ENCODE measurements at places on chromosomes 3 and 15.

DNA sequence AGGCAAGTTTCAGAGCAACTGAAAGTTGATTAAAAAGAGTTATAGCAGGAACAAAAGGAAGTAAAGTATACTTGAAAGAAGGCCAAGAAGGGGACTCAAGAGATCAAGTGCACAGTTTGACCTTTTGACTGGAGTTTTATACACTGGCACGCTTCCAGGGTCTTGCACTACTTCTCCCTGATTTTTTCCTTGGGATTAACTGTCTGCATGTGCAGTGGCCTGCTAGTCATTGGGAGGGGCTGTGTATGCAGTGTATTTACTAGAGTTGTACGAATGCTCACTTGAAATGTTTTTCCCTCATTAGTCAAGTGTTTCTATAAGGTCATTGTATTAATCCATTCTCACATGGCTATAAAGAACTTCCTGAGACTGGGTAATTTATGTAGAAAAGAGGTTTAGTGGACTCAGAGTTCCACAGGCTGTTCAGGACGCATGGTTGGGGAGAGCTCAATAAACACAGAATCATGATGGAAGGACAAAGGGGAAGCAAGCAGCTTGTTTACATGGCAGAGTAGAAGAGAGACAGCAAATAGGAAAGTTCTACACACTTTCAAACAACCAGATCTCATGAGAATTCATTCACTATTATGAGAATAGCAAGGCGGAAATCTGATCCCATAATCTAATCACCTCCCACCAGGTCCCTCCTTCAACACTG, 571.8 kb downstream of the ZPLD1 start:
- DNase-seq = no peak

DNA sequence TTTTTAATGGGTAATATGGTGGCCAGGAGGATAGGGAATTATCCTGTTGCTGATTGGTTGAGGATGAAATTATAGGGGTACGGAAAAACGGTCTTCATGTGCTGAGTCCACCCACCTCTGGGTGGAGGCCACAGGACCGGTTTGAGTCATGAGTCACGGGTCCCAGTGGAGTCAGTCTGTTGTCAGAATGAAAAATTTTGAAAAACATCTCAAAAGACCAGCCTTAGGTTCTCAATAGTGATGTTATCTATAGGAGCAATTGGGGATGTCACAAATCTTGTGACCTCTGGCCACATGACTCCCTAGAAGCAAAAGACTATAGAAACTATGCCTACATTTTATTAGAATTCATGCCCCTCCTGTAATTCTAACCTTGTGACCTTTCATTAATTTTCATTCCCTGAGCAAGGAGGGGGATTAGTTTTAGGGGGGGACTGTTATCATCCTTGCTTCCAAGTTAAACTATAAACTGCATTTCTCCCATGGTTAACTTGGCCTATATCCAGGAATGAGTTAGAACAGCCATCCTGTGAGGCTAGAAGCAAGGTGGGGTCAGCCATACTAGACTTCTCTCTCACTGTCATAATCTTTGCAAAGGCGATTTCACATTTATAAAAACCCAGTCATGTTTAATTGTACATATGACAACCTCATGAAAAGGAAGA, 101.2 kb downstream of the TCF12 start:
- DNase-seq = no peak

DNA sequence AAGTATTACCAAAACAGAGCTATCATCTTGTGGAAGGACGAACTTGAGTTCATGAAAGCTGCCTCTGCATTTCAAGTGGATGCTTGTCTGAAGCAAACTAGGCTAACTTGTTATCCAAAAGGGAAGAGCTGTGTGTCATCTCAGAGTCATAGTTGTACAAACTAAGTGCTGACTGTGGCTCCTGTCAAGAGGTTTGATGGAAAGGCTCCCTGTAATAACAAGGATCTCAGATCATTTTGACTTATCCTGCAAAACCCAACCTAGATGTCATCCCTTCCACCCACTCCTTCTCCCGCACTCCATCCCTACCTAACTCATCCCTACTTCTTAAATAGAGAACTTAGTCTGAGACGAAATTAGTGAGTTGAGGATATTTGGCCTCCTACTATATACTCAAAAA, 110.8 kb downstream of the NR2E3 start:
- no peak for DNase-seq

GRCh38 chr15:58388211-58388610, 43.6 kb upstream of the LIPC start:
- no peak for DNase-seq

DNA sequence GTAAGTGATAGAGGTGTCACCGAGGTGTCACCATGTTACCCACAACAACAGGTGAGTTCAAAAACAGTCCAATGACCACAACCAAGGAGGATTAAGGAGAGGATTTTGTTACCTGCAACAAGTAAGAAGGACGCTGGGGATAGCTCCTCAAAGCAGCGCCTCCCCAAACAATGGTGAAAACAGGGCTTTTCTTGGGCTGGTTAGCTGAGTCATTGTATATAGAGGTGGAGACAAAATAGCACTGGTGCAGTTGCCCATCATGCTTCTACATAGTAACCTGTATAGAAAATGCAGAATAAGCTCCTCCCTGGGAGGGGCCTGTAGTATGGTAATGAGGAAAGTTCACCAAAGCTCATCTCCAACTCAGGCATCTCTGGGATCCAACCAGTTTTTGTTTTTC, 116.9 kb upstream of the EIF1B start:
- DNase-seq = no peak

DNA sequence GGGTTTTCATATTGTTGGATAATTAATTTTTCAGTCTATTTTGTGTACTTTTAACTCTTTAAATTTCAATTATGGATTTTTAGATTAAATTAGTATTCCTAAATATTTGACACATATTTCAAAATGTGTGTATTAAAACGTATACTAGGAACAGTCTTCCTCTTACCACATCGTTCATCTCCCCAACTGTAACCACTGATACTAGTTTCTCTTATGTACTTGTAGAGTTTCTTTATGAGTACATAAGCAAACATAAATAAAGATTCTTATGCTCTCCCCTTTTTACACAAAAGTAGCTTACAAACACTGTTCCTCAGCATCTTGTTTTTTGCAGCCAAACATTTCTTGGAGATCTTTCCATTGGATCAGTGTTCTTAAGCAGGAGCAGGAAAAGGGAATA, 45.9 kb downstream of the CMSS1 start:
- no peak for DNase-seq

DNA sequence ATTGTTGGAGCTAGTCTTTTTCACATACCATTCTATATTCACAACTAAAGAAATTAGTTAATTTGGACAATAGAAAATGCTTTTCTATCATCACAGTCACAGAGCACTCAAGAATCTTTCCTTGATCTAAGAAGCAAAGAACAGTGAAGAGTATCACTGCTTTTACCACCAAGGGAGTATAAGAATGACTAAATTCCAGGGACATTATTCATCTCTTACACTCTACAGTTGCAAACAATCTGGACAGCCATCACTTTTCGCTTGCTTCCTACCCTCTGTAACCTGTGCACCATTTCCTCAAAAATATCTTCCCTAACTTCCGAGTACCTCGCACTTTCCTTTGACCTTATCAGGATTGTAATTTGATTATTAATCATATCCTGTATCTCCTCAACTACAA, 359.5 kb upstream of the TMCO5A start:
- DNase-seq = no peak

GRCh38 chr3:106560451-106560966, 691.7 kb upstream of the CBLB start:
- DNase-seq = no peak

DNA sequence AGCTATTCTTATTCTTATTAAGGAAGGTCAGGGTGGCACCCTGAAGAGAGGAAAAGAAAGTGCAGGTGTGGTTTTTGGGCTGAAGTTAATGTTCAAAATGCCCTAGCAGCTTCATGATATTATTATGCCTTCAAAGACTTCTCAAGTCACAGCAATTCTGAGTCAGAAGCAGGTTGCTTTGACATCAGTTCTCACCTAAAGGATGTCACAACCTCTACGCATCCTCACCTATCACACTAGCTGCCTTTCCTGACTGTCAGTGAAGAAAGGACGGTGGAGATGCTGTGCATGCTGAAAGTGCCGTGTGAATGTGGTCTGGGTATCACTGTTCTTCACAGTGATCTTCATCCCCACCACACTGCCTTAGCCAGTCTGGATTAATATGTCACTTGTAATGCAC, 49.6 kb downstream of the NPTN start:
- no peak for DNase-seq

- no peak for DNase-seq
Observed at GRCh38 chr3:174951498-174952005, 92.4 kb downstream of the NAALADL2 start.

DNA sequence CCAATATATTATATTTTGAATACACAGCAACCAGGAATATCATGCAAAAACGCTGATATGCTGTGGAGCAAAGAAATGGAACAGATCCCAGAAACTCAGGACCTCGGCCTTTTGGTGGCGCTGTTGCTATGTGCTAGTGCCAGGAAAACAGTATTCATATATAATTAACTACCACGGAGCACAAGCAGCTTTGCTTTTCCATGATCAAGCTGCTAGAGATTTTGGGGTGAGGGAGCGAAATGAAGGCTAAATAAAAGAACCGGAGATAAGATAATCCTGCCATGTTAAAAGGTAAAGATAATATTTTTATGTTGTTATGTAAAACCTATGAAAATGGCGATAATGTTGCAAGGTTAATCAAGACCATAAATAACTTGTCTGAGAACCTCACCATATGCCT, 157.7 kb upstream of the FAM3D start:
- DNase-seq = peak; percentile 19

DNA sequence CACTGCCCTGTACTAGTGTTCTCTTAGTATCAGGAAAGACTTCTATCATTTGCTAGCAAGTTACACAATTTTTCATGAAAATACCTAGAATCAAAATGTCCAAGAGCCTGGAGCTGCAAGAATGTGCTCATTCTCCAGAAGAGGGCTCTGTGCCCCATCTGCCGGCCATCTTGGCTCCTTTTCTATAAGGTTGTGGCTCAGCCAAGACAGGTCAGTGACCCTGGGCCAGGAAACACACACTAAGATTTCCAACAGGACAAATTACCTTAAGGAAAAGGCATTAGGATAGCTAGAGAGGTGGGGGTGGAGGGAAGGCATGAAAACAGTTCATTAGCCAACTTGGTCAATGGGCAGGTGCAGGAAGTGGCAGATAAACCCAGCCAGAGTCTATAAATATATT, 20.7 kb downstream of the TIMP4 start:
- DNase-seq = no peak

- no peak for DNase-seq
Observed at GRCh38 chr15:27491666-27492621, 521.0 kb downstream of the GABRG3 start.

GRCh38 chr15:63727542-63727941, 106.2 kb downstream of the HERC1 start:
- DNase-seq = peak; percentile 18

DNA sequence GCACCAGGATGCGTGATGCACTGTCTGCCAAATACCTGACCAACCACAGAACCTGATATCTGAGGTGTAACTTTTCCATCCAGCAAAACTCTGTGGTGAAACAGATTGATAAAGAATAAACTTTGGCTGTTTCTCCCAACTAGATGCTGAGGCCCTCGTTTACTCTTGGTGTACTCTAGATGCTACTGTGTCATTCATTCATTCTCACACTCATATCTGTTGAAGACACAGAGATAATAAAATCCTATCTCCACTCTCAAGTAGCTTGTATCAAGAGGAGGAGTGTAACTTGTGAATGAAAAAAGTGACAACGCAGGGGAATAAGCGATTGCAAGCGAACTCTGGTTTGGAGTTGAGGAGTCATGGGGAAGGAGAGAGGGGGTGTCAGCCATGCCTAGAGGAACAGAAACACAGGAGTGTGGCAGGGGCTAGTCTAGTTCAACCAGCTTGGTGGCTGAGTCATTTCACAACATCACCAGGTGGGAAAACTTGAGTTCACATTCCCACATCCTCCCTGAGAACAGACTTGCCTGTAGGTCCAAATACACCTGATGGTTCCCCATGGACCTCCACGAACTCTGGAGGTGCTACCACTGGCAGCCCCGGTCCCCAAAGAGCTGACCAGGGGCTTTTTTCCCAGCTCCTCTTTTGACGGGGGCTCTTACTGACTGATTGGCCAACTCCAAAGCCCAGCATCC, 73.3 kb upstream of the SNRK start:
- no peak for DNase-seq

GRCh38 chr3:102532901-102533300, 98.1 kb downstream of the ZPLD1 start:
- DNase-seq = no peak

DNA sequence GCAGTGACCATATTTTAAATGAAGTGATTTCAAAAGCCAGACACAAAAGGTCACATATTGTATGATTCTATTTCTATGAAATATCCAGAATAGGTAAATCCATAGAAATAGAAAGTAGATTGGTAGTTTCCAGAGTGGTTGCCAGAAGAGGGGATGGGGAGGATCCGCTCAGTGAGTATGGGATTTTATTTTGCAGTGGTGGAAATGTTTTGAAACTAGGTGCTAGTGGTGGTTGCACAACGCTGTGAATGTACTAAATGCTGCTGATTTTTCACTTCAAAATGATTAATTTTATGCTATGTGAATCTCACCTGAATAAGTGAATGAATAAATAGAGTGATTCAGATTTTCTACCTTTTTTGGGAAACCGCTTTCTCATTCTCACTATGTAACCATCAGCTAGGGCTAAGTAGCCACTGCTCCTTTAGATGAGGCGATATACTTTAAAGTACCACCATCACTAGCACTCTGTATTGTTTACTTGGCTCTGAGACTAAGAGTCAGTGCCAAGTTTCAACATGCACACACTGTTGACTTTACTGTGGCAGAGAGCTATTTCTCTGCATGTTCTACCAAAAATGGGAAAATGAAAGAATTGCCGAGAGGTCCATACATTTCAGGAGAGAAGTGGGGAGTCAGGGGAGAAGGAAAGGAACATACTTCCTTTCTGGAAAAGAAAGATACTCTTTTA, 90.7 kb upstream of the GOLIM4 start:
- DNase-seq = no peak

DNA sequence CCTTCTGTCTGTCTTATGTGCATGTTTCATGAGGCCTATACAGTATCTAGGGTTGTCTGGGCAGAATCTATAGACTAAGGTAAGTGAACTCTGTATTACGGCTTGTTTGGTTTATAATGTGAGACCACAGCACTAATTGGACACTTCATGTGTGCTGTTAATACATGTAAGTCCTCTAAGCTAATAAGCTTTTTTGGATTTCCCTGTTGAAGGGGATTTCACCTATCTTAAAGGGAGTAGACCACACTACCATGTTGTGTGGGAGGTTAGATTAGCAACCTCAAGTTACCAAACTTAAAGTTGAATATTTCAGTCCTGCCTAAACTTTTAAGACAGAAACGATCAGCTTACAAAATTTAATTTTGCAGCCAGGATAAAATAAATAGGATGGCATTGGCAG, 189.8 kb upstream of the GOLIM4 start:
- DNase-seq = no peak

GRCh38 chr3:81980596-81981494, 219.4 kb upstream of the GBE1 start:
- DNase-seq = no peak

- no peak for DNase-seq
Observed at GRCh38 chr3:187841560-187841959, 96.3 kb upstream of the BCL6 start.

DNA sequence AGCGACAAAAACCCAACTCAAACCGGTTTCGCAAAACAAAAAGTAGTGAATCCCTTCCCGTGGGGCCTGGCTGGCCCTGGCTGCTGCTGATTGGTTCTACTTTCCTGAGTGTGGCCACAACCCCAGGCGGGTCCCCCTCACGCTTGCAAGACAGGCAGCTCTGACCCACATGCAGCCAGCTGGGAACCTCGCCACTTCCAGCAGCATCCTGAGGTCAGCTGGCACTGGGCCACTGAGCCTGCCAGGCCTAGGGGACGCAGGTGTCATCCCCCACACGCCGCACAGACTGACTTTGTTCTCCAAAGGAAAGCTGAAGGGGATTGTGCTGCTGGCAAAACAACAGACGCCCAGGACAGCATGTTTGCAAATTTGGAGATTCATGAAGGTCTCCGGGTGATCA, 111.1 kb downstream of the TPRA1 start:
- DNase-seq = peak; percentile 37

All from NCI-H1092 treated with DMSO at 0.1 percent for 48 hours (cell line).